Adrenal gland (tissue), 19 donors: ENCODE measurements at places on chromosomes 1 and 21. TPM values are rescaled to one million over a fixed set of nuclear protein-coding genes. Genes with fewer than 3 reads are reported as not detected.

GRCh38 chr1:177824508-177824982, 145.3 kb downstream of the SEC16B start:
- DNase-seq: no peak
- H3K4me1 ChIP-seq: no peaks in the 10 kb centered on the region
- no peaks in the 10 kb centered on the region for H3K27me3 ChIP-seq
- H3K4me3 ChIP-seq: no peak overlapping the region

- DNase-seq: no peak
- no peaks in the 10 kb centered on the region for H3K36me3 ChIP-seq
- no peaks in the 10 kb centered on the region for H3K4me1 ChIP-seq
- H3K27me3 ChIP-seq: no peaks in the 10 kb centered on the region
- no peak overlapping the region for H3K27ac ChIP-seq
Measured at GRCh38 chr1:219081943-219082925, 91.4 kb upstream of the LYPLAL1 start.

DNA sequence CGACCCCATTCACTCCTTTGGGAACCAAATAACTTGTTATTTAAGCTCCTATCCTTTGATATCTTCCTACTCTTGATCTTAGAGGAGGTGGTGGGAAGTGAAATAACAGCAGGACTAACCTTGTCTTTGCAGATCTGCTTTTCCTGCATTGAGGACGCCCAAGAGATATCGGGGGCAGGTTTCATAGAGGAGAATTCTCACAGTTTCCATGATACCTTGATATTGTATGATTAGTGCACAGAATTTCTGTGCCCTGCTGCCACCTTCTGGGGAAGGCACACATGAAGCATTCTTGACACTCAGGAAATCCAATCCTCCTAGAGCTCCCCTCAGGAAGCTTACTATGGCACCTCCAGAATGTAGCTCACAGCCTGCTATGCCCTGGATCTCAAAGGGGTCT, 1.6 kb downstream of the CD1B start:
- no peaks in the 10 kb centered on the region for H3K27me3 ChIP-seq
- no peak overlapping the region for H3K27ac ChIP-seq
- no peak for DNase-seq
- H3K4me3 ChIP-seq: no peak overlapping the region
- H3K36me3 ChIP-seq: no peaks in the 10 kb centered on the region

GRCh38 chr1:21775550-21775914, 7.4 kb downstream of the USP48 start:
- no peaks in the 10 kb centered on the region for H3K36me3 ChIP-seq
- H3K27me3 ChIP-seq: no peaks in the 10 kb centered on the region

The ESPN gene
- total RNA-seq: 8.3 TPM

GRCh38 chr1:18200918-18201317, 93.3 kb downstream of the IGSF21 start:
- H3K4me1 ChIP-seq: no peaks in the 10 kb centered on the region
- no peak for DNase-seq
- H3K27ac ChIP-seq: no peak overlapping the region
- no peaks in the 10 kb centered on the region for H3K36me3 ChIP-seq
- H3K4me3 ChIP-seq: no peak overlapping the region
